Activated T-cell treated with anti-CD3 and anti-CD28 coated beads for 48 hours (primary cell): ENCODE measurements at places on chromosomes 5 and 9.

DNA sequence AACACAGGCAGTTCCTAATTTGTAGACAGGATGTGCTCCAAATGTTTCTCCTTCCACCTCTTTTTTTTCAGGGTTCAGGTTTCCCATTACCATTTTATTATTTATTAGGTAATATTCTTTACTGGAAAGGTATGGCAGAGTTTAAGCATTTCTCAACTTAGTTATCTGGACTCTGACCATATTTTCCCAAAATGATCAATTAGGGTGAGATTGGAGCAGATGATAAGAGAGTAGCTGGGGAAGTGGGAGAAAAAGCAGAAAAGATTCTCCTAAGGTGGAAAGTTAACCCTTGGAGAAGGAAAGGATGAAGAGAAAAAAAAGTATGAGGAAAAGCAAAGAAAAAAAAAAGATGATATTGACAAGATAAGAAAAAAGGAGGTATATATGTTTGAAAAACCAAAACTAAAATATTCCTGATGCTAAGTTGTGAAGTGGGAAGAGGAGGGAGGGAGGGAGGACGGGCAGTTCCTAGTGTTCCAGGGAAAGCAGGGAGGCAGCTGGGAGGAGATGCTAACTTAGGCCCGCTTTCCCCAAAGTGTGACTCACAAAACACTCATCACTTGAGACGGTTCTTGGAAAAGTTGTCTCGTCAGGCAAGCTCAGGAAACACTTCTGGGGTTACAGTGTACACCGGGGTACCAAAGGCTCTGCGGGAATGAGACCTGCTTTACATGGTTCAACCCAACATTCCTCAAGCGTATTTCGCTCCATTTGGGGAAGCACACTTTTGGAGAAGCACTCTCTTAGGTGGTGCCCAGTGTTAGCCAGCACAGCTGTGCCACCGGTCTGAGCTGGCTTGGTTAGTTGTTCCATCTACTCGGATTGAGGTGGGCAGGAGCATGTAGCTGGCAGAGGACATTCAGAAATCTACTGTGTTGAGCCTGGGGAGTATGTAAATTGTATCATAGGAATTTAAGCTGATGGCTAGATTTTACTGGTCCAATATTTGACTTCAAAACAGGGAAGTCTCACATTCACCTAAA is 35.1 kb downstream of the B4GALT1 start:
- DNase-seq, result no peak

DNA sequence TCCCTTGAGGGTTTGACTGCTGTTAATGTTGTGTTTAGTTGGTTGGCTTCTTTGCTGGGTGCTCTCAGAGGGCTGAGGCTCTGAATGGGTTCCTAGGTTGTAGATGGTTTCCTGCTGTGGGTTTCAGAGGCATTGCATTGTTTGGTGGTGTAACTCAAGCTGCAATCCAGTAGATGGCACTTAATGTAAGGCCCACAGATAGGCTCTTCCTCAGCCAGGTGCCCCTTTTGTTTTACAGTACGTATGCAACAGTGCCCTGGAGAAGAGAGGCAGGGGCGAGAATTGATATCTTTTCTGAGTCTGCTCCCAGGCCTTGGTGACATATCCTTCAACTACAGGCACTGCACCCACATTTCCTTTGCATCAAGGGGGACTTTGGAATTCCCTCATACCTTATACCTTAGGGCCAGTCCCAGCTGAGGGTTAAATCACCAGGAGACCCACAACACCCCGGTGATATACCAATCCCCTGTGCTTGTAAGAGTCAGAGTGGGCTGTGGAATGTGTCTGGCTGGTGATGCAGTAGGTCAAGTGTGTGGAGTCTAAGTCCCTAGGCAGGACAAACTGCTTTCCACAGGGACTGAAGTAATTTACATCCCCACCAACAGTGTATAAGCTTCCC is 7.0 kb upstream of the UGT3A2 start:
- no peak for DNase-seq

DNA sequence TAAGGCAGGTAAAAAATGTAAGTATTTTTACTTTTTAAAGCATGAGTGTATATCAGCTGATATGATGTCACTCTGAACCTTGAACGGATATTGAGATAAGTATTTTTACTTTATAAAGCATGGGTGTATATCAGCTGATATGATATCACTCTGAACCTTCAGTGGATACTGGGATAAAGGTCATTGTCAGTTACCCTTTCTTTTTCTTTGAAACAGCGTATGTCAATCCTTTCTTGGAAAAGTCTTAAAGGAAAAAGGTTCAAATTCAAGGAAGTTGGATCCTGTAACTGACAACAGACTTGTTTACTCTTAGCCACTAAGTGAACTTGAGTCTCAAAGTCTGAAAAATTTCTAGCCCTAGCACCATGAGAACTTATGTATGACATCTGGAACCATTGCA is 61.7 kb upstream of the IFNK start:
- no peak for DNase-seq

DNA sequence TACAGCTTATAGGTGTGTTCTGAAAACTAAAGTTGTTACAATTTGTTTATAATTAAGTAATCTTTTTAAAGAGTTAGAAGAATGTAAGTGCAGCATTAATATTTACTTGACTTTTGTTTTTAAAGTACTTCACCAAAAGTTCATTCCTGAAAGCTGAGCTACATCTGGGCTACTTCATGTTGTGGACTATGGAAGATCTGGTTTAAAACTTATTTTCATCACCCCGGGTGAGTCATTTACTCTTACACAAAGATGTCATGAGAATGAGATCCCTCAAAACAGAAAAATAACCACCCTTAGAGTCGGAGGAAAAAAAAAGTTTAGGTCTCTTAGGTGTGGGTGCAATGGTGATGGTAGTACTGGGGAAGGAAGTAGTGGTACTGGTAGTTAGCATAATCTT is 5.1 kb downstream of the POU5F2 start:
- DNase-seq, result no peak

DNA sequence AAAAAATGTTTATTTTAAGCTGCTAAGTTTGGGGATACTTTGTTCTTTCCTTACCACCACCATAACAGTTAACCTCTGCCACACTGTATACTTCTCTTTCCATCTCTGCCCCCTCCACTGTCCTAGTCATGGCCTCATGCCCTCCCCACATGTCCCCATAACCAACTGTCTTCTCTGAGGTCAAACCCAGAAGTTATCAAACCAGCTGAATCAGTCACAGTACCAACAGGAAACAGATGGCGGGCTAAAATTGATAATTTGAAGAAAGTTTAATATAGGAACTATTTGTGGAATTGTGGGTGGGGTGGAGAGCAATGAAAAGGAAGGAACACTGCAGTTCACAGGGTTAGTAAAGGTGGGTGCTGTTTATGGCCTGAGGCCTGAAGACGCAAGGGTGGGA is 5.7 kb upstream of the DCTN4 start:
- no peak for DNase-seq

GRCh38 chr5:143148771-143149170 is 254.7 kb downstream of the NR3C1 start:
- DNase-seq, result no peak

DNA sequence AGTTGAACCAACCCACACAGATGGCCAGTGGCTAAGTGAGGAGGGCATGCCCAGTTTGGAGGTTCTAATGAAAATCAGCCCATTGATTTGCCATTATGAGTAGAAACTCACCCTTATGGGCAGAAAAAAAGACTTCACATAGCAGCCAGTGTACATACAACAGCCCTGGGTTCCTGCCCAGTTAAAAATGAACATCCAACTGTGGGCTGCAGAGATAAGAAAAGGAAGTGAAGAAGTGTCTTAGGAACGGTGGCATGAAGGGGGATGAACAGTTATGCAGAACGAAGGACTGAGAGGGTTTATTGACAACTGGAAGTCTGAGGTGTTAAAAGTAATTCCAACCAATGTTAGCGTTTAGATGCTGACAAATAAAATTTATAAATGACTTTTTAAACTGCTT is 118.4 kb downstream of the MARCHF3 start:
- DNase-seq, result no peak

GRCh38 chr5:37808945-37809344 is 30.9 kb downstream of the GDNF start:
- no peak for DNase-seq

DNA sequence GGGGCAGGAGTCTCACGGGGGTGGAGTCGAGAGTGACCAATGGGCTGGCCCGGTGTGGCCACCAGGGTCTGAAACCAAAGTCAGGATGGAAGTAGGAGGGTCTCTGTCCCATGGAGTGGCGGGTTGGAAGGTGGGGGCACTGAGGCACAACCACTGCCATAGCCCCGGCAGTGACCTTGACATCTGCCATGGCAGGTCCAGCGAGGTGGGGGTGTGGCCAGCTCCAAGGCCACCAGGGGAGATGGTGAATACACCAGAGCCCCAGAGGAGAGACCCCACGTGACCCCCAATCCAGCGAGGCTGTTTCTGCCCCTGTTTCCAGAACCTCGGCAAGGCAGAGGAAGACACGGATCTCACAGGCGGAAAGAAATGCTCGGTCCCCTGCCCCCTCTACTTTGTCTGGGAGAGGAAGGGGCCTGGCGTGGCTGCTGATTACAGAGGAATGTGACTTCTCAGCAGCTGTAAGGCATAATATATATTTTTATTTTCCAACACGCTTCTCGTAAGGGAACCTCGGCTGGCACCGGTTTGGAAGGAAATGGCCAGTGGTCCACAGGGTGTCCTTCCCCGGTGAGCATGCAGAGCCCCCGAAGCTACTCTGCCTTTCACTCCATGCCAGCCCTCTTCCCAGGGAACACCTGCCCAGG is 105.7 kb upstream of the SARDH start:
- DNase-seq, result no peak

DNA sequence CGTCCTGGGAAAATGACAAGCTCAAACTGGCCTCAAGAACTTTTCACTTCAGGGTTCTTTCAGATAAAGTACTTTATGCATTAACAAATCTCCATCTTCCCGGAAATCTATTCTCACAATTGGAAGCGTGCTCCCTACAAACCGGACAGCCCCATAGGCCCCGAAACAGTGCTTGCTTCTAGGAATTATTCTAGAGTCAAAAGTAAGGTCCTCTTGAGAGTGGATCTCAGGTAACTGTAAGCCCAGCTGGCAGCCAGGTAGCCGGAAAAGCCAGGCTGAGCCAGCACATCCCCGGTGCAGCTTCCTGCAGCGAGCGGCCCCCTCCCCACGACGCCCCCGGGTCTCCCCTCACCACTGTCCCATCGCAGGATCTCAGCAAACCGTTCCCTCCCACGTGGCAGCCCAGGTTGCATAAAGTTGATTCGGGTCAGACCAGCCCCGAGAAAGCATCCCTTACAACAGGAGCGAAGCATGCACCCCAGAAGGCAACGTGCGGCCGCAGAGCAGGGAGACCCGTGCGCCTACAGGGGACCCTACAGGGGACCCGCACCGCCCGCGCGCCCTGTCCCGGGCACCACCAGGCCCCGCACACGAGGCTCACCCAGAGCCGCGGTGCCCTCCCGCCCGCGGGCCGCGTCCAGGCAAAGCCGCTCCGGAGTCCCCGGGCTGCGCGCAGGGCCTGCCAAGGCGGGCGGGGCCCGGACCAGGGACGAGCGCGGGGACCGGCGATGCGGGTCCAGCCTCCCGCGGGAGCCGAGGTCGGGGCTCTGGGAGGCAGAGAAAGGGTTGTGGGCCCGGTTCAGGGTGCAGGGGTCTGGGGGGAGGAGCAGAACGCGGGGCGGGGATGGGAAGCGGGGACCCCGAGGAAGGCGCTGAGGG is 920 bp downstream of the LPCAT1 start:
- peak; percentile 24 for DNase-seq

- no peak for DNase-seq
These were observed 541.4 kb downstream of the KCTD16 start for GRCh38 chr5:144712090-144712489.

- no peak for DNase-seq
These were observed 86.2 kb upstream of the RETREG1 start for GRCh38 chr5:16702964-16703363.

DNA sequence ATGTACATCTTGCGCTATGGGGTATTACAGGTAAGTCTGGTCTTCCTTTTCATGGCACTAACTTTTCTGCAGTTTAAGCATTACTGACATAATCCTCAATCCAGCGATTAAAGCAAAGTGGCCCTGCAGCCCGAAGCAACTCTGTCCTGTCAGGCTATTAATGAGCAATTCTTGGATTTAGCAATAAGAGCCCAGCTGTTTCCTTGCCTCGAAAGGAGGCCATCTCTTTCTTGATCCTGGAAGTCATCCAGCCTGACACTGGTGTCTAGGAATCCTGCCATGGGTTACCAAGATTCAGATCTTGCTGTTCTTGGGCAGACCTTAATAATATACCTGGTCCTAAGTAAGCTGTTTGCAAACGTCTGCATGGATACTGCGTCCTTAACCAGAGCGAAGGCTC is 102.0 kb downstream of the RFK start:
- DNase-seq, result no peak

GRCh38 chr5:17477043-17477442 is 21.0 kb upstream of the TAF11L2 start:
- DNase-seq, result no peak

GRCh38 chr5:149824846-149825245 is 94.7 kb downstream of the PPARGC1B start:
- DNase-seq, result no peak

DNA sequence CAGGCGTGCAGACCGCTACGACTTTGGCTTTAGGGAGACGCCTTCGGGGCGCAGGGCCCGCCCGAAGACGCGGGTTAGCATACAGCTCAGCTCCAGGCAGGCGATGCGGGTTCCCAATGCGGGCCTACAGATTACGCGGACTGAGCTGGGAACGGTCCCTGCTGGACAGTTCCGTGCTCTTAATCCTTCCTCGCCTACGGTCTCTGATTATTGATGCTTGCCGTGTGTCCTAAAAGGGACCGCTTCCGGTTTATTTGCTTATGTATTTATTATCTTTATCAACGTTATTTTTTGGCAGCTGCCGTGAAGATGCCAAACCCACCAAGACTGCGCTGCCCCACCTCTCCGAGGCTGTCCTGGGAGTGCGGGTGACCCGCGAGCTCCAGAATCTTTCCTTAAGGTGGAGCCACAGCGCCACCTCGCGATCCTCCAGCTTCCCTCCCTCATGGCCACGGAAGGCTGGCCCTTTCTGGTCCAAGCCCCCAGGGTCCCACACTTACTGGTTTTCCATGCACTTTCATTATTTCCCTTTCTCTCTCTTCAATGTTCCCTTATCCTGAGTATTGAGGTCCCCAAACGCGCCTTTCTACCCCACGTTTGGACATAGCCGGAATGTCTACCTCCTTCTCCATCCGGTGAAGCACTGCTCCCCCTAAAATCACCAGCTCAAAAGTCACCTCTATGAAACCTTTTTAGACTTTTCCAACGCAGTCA is 7.0 kb upstream of the EBF1 start:
- peak; percentile 63 for DNase-seq

GRCh38 chr5:144822503-144822902 is 651.8 kb downstream of the KCTD16 start:
- no peak for DNase-seq

DNA sequence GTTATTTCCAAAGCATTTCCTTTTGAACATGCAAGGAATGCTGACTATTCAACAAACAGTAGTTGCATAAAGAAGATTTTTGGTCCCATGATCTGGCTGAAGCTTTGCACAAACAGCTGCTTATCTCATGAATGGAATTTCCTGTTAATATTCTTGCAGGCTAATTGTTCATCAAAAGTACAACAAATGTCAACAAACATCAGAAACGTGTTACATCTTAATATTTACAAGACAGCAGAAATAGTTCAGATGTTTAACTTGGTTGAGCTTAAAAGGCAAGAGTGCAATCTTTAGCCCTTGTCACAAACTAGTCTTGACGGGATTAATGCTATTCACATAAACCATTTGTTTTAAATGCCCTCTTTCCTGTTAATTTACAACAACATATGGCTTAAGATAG is 47.9 kb upstream of the BASP1 start:
- DNase-seq, result no peak
